Mesenteric fat pad (tissue), 1 donor: ENCODE measurements at places on chromosomes 1 and 21. TPM values are rescaled to one million over a fixed set of nuclear protein-coding genes. Genes with fewer than 3 reads are reported as not detected.
A peak's percentile ranks its signal among the peaks of the same experiment; 100 is the strongest.

DNA sequence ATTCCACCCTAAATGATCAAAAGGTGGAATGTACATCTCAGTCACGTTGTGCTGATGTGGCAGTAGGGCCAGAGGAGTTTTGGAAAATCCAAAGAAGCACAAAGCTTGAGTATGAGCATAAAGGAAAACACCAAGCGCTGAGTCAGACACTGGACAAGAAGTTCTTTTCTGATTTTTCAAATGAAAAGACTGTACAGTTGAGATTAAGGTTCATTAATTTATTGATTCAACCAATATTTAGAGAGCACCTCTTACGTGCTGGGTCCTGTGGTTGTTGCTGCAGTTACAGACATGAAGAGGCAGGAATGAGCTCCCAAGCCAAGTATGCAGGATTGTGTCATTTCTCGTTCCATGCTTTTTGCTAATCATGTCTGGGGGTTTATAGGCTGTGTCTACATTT, 28.9 kb upstream of the APP start:
- DNase-seq: no peak

DNA sequence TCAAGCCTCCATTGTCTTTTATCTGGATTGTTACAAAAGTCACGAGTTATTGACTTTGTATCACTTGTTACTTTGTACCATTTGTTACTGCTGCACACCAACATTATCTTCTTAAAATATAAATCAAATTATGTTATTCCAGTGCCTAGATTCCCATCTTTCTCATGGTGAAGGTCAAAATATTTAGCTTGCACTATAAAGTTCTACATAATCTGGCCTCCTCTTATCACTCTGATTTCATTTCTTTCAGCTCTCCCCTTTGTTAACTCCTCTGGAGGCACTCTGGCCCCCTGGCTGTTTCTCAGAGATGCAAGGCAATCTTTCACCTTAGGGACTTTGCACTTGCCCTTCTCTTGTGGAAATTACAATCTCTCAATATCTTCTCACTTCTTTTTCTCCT, 143.8 kb downstream of the OLFM3 start:
- no peak for DNase-seq

DNA sequence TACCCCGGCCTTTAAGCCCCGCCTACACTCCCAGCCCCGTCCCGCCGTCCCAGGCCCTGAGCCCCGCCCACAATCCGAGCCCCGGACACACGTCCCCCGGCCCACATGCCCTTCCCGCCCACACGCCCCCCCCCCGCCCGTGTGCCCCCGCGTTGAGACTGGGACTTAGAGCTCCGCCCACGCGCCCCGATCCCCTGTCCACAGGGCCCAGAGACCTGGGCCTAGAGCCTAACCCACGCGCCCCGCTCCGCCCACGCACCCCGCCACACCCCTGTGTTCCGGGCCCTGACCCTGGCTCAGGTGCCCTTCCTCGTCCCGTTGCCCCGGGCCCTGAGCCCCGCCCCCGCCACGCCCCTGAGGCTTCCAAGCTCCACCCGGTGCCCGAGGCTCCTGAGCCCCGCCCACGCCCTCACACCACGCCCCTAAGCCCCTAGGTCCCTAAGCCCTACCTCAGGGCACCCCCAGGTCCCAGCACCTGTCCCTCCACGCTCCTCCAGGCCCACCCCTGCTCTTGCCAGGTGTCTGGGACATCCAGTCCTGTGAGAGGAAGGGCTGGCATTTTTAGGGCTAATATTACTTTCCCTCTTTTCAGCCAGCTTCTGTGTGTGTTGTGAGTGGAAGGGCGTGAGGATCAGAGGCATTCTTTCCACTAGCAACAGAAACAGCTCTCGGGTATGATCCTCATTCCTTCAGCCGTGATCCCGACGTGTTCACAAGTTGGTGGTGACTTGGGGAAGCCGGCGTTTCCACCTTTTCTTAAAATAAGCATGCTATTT, 552 bp upstream of the GPR157 start:
- peak; percentile 94 for DNase-seq

DNA sequence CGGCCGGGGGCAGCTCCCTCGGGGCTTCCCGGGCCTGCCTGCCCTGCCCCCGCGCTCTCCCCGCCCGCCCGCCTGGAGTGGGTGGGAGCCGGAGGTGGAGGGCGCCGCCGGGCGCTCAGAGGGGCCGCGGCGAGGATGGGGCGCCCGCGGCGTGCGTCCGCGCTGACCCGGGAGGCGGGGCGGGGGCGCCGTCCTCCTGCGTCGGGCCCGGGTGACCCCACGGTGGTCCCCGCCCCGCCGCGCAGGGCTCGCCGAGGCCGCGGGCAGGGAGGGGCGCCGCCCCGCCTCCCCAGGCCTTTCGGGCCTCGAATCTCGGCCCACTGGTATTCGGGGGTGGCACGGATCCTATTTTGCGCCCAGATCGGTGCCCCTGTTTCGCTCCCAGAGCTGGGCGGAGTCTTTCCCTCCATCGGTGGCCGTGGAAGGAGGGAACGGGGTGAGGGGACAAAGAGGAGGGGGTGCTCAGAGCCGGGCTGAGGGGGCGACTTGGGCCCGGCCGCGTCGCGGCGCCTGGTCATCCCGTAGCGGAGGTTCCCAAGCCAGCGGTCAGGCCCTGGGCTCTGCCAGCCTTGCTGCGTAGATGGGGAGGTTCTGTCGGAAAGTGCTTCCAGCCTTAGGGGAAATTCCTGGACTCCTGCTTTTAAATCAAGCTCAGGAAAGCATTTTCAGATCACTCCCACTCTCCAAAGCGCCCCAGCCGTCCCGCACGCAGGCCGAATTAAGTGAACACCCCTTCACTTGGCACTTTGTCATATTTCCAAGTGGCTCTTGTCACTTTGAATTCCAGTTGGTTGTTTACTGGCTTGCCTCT, 545 bp downstream of the PATJ start:
- DNase-seq: no peak

DNA sequence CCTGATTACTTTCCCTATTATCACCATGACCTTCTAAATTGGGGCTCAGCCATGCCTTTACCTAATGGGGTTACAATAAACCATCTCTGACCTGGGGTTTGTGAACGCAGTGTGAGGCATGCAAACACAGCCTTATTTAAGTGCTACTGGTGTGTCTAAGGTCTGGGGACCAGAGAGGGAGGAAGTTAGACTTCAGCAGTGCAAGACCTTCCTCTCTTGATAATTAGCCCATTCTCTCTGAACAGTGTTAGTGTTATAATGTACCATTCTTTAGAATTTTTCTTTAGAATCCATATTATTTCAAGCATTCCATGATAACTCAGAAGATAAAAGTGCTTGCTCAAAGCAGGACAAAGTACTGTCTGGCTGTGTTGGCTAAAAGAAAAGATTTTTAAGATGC, 10.5 kb upstream of the LRRC8D start:
- DNase-seq: no peak

GRCh38 chr1:186738926-186739325, 58.7 kb upstream of the PTGS2 start:
- no peak for DNase-seq

- no peak for DNase-seq
These were observed 301.9 kb upstream of the USP24 start for GRCh38 chr1:55517036-55517435.

- peak; percentile 12 for DNase-seq
These were observed 464.9 kb downstream of the MATN1 start for GRCh38 chr1:30258471-30258870.

- DNase-seq: no peak
These were observed 18.5 kb downstream of the SH3BP5L start for GRCh38 chr1:248807067-248807737.

DNA sequence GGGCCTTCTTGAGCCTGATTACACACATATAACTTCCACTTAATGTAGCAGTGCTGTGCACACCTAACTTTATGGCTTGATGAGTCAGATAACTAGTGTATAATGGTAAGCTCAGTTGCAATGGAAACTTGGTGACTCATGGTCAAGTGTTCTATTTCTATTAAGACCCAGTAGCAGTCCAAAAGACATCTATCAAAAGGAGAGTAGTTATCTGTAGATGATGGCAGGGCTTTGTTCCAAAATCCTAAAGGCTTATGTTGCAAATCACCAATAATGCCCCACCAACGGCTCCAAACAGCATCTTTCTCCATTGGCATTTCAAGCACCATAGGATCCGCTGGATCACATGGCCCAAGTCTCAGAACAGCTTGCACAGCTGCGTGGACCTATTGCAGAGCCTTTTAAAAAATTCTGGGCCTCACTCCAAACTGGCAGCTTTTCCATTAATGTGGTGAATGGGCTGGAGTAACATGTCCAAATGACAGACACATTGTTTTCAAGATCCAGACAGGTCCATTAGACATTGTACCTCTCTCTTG, 566.8 kb upstream of the USP24 start:
- DNase-seq: no peak

The CADM3 gene
- total RNA-seq: 6.5 TPM

The DLGAP3 gene
- total RNA-seq: 0.51 TPM

The CYP4A22 gene
- 0.42 TPM for total RNA-seq

The KRTAP10-9 gene
- not detected for total RNA-seq

The RNU1-3 gene
- 6,165 TPM for total RNA-seq
